ENCODE measurements at places on chromosomes 7 and 10.

- DNase-seq, result no peak
Measured at GRCh38 chr10:6128087-6128486, 39.3 kb downstream of the RBM17 start.

DNA sequence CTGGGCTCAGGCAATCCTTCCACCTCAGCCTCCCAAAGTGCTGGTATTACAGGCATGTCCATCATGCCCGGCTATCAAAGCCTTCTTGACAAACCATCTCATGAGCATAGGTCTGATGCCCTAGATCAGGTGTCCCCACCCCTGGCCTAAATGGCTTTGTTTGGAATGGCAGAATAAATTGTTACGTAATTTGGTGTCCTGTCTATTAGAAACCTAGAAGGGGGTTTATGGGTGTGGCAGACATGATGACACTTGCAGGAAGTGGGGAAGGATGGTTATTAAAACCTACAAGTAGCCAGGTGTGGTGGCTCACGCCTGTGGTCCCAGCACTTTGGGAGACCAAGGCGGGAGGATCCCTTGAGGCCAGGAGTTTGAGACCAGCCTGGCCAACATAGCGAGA, 38.6 kb upstream of the MKLN1 start:
- DNase-seq, result no peak

- no peak for DNase-seq
Measured at GRCh38 chr10:71603754-71604153, 115.8 kb downstream of the C10orf105 start.

- no peak for DNase-seq
Measured at GRCh38 chr7:21192657-21193056, 235.2 kb upstream of the SP4 start.

DNA sequence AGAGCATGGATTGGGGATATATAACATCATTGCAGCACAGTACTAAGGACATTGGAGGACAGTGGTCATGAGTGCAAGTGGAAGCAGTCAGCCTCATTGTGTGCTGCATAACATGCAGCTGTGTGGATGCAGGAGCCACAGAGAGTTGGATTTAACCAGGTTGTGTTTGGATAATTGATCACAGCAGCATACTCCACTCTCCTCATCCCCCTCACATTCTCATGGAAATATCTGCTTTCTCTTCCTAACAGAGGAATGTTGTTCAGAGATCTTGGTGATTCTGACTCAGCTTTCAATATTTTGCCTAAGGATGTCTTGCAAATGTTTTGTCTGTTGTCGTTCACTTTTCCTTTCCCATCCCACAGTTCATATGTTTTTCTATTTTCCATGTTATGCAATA, 31.8 kb upstream of the LSM8 start:
- no peak for DNase-seq

DNA sequence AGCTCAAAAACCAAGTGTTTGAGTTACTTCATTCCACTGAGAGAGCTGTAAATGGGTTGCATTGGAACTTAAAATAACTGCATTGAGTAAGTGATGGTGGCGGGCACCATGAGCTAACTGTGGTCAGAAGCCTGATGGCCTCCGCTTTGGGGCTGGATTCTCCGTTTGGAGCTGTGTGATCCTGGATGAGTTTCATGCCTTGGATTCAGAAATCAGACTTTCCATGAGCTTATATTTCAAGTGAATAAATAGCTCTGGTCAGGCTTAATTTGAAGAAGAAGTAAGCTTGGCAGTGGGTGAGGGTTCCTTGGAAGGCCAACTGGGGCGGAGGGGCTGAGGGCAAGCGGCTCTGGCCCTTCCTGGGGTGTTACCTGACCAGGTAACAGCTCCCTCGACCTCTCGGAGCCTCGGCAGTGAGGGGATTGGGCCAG, 5.6 kb downstream of the HTRA1 start:
- DNase-seq, result no peak

GRCh38 chr7:76056241-76056640, 8.3 kb downstream of the MDH2 start:
- DNase-seq, result no peak

DNA sequence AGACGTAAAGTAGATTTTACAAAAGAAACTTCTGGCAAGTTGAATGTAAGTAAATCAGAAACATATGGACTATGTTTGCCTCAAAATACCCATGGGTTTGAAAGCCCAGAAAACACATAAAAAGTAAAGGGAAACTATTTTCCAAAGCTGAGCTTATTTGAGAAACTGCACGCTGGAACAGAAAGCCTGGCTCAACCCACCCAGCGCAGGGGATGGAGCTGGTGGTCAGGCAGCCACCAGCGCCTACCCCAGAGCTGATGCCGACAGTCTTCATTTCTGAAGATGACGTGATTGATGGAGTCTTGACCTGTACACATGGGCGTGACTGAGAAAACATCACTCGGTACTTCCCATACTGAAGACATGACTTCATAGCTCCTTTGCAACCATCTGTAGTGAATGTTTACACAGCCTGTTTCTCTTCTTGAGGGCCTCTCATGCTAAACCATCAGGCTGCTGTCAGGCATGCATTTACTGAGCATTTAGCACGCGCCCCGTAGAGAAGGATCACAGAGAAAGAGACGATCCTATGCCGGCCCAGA, 232.6 kb upstream of the AUTS2 start:
- DNase-seq, result peak; percentile 12

DNA sequence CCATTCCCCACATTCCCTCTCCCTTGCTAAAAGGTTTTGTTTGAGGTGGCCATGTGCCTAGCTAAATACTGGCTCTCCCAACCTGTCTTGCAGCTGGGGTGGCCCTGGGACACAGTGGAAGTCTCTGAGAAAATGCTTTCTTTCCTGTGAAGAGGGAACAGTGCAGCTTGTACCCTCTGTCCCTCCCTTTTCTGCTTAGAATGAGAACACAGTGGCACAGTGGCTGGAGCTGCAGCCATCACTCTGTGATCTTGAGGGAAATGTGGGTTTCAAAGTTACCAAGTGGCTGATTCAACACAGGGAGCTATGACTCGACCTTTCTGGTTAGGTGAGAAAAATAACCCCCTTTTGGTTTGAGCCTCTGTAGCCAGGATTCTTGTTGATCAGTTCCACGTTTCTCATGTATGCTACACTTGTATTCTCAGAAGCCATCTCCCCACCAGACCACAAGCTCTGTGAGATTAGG, 62.7 kb upstream of the CARD11 start:
- no peak for DNase-seq

DNA sequence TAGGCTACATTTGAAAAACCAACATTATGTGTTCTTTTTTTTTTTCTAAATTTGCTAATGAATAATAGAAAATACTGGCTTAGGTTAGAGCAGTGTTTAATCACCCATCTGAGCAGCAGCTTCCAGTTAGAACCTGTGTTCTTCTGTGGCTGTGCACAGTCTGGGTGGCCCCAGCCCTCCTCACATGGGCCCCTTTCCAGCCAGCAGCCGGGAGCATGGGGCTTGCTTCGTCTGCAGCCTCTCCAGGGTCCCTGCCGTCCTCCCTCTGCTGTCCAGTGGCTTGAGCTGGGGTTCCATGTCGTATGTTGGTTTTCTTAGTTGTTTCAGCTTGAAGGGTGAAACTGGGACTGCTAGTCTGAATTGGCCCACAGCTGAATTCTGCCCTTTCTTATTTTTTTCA, 37.3 kb downstream of the BNIP3 start:
- DNase-seq, result no peak

GRCh38 chr7:34396437-34397064, 261.5 kb upstream of the NPSR1 start:
- DNase-seq, result no peak

DNA sequence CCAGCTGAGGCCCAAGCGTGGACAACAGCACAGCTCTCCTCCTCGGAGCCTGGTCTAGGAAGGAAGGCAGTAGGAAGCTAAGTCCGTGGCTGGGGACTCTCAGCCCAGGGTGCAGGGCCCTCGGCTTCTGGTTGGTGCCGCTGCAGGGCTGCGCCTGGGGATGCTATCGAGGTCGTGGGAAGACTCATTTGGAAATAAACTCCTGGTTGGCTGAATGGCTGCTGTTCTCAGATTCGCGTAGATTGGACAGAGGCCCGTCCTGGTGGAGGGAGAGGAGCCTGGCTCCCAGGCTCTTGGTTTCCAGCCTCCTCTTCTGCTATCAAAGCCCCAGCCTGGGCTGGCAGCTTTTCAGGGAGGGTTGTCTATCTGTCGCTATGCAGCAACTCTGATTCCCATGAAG, 152.6 kb upstream of the FZD8 start:
- no peak for DNase-seq

All from NCI-H2081 (cell line).